RPMI8226 (cell line): ENCODE measurements at places on chromosomes 3 and 15.

GRCh38 chr15:66789029-66790025 lies 87.3 kb downstream of the SMAD6 start:
- peak; percentile 65 for DNase-seq

- DNase-seq, result peak; percentile 75
Observed at GRCh38 chr3:156668073-156668763, 6.2 kb upstream of the TIPARP start.

- DNase-seq, result no peak
Observed at GRCh38 chr3:111968319-111969054, 10.3 kb upstream of the ABHD10 start.

DNA sequence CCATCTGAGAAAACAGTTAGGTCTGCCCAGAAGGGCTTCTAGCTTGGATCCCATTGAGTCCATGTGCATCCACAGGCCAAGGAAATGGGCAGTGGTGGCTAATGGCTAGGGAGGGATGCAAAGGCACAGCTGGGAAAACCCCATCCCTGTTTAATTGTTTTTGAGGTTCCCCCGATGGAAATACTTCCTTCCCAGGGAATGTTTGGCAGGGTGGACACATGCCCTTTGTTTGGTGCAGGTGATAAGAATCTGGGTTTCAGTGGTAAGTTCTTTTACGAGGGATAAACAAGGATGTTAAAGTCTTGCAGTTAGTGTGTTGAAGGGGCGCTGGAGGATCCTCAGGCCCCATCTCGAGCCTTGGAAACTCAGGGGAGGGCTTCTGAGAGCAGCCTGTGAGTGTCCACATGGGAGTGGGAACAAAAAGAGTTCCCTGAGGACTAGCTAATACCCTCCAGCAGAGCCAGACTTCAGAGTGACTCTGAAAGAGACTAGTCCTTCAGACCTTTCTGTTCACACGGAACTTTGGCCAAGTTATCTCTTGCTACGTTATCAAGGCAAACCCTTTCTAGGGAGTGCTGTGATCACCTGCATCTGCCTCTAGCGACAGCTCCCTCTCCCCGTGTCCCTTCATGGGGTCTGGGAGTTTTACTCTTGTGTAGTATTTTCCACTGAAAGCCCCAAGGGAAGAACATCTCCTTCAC lies 17.4 kb downstream of the PTPRG start:
- DNase-seq, result no peak

- DNase-seq, result no peak
Observed at GRCh38 chr3:36011791-36012190, 368.5 kb upstream of the STAC start.

DNA sequence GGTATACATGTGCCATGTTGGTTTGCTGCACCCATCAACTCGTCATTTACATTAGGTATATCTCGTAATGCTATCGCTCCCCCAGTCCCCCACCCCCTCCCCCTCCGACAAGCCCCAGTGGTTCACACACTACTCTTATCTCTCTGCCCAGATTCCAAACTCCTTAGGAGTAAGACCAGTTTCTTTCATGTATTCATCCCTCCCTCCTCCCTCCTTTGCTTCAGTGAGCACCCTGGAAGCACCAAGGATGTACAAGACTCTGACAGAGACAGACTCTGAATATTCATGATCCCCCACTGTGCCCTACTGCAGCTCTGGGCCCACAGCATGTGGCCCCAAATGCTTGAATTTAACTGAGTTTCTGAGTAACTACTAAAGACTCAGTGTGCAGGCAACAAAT lies 113.8 kb upstream of the RAD18 start:
- no peak for DNase-seq

- DNase-seq, result no peak
Observed at GRCh38 chr3:128521715-128522114, 28.7 kb upstream of the GATA2 start.

DNA sequence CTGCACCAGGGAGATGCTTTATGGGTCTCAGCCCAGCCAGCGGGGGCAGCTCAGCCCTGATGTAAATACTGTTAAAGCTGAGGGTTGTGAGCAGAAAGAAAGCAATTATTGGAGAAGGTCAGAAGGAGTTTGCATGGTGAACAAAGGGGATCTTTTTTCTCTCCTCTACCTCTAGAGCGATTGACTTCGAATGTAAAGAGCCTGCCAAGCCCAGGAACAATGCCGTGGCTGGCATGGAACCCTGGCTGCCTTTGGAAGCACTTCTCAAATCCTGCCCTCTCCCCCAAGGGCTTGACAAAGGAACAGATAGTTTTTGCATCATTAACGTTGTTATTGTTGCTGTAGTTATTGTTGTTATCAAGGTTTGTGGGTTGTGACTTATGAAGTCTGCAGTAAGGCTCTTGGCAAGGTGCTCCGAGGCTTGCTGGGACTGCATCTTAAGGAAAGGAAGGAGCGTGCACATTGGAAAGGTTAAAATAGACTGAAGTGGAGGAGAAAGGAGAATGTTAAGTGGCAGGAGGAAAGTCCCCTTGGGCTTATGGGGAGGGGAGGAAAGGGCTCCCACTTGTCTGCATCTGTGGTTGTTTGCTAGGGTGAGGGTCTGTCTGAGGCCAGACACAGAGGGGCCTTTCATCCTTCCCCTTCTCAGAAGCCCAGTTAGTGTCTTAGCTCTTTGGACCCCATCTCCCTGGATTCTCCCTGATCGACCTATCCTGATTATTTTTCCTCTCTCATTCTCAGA lies 16.7 kb downstream of the PDIA5 start:
- DNase-seq, result no peak

- no peak for DNase-seq
Observed at GRCh38 chr15:74445816-74446763, 12.3 kb upstream of the SEMA7A start.

DNA sequence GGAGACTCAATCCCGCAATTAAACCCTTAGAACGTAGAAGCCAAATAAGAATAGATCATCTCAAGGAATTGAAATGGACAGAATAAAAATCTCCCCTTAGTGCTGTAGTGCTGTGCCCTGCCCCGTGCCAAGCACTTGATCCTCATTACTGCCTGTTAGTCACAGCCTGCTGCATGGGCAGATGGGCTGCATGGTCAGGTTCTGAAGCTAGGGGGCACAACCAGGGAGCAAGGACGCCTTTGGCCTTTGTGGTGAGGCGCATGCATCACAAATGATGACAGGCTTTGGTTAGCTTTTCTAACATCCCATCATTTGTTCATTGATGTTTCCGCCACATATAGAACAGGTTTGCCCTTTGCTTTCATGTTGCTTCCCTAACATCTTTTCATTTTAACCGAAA lies 336.3 kb upstream of the ADAMTS9 start:
- DNase-seq, result no peak

GRCh38 chr3:178562947-178563232 lies 26.7 kb downstream of the KCNMB2 start:
- no peak for DNase-seq

DNA sequence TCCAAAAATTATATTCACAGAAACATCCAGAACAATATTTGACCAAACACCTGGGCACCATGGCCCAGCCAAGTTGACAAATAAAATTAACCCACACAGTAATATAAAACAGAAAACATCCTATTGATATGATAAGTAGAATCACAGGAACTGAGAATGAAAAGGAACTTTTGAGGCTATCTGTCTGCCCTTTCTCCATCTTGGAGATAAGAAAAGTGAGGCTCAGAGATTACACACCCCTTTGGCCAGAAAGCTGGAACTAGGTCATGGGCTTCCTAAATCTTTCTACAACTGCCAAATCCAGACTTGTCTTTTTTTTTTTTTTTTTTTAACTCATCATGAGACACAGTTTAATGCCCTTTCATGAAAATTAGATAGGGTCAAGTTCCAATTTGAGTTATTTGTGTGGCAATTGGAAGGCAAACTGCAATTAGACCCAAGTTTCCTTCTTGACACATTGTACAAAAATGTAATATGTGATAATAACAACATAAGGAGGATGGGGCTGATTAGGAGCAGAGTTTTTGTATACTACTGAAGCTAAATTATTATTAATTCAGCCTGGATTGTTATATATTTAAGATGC lies 137.2 kb downstream of the RPL22L1 start:
- no peak for DNase-seq

DNA sequence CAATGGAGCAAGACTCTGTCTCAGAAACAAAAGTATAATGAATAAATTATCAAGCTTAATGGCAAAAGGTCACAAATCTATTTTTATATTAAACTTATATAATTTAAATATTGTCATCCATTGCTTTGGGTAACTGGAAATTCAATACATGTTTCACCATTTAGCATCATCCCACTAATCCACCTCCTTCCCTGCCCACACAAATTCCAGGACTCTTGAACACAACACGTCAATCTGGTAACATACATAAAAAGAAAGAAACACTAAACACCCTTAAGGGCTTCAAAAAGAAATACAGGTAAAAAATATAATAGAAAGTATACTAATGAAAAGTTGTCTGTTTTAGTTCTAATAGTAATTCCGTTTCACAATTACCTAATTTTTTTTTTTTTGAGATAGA lies 149.4 kb downstream of the STAG1 start:
- DNase-seq, result no peak

GRCh38 chr3:171950373-171950772 lies 89.0 kb upstream of the FNDC3B start:
- DNase-seq, result no peak

DNA sequence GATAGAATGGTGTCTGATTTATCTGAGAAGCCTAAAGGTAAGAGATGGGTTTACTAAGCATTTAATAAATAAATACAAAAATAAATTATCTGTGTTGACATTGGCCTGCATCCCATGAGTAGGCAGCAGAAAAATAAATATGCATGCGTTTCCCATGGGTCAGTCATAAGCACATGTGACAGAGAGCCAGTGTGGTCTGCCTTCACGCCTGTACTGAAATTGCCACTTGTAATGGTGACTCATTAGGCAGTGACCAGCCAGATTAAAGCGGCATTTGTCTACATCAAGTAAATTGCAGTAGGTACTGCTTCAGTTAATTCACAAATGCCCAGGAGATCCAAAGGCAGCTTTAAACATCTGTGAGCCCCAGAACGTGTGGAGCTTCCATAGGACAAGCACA lies 399.6 kb downstream of the NAALADL2 start:
- DNase-seq, result no peak

DNA sequence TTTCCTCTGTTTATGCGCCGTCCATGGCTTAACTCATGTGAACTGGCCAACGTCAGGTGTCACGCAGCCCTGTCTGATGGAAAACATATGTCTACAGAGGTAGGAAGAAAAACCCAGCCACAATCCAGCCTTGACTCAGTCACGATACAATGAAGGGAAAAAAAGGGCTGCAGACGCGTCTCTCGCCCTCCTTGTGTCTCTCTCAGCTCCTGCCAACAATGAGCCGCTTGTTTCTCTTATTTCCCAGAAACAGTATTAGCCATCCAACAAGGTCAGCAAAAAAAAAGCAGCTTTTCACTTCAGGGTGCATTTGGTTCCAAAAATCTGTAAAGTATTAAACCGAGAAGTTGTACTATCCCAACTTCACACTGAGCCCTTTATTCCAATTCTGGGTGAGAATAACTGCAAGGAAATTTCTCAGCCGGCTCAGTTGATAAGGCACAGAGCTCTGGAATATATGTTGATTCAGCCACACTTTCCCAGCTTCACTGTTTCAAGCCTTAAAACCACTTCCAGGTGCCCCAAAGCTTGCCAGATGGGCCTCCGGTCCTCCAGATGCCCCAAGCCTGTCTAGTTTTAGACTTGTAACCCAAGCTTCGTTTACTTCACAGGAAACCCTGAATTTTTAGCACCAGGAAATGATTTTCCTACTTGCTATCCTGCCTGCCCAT lies 79.4 kb downstream of the TM4SF4 start:
- DNase-seq, result peak; percentile 43

- DNase-seq, result no peak
Observed at GRCh38 chr3:64921281-64922065, 233.7 kb upstream of the ADAMTS9 start.

- peak; percentile 90 for DNase-seq
Observed at GRCh38 chr3:10396083-10396482, 75.2 kb upstream of the SEC13 start.

GRCh38 chr15:50353975-50354837 lies 792 bp downstream of the GABPB1 start:
- peak; percentile 85 for DNase-seq

DNA sequence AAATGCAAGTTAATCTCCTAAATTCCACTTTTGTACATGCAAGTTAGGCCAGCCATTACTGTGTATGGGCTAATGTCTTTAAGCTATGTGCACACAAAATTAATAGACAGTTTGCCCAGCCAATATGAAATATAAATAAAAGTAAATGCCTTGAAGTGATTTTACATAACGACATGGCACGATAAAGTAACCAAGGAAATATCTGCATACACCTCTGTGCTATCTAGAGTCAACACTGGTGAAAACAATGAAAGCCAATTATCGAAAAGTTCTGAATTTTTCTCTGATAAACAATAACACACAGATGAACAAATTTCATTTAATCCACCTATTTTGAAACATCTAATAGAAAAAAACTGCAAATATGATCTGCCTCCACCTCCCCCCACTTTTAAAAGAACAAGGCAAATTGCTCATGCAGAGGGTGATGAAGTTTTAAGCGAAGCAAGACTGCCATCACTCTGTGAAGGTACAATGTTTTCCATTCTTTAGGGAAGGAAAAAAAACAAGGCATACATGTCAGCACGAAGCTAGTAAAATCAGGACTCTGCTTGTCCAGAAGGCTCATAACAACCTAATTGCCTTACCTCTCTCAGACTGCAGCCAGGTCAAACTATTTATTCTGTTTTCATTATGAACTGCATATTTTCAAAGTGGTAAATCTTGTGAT lies 317.7 kb downstream of the MECOM start:
- no peak for DNase-seq

- no peak for DNase-seq
Observed at GRCh38 chr3:24086206-24086605, 141.1 kb downstream of the NR1D2 start.

DNA sequence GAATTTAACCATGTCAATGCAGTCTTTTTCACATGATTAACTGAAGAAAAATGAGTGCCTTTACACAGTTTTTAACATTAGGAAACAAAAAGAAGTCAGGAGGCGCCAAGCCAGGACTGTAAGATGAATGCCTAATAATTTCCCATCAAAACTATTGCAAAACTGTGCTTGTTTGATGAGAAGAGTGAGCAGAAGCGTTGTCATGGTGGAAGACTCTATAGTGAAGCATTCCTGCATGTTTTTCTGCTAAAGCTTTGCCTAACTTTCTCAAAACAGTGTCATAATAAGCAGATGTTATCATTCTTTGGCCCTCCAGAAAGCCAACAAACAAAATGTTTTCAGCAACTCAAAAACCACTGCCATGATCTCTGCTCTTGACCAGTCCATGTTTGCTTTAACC lies 156.8 kb upstream of the CDIN1 start:
- no peak for DNase-seq

DNA sequence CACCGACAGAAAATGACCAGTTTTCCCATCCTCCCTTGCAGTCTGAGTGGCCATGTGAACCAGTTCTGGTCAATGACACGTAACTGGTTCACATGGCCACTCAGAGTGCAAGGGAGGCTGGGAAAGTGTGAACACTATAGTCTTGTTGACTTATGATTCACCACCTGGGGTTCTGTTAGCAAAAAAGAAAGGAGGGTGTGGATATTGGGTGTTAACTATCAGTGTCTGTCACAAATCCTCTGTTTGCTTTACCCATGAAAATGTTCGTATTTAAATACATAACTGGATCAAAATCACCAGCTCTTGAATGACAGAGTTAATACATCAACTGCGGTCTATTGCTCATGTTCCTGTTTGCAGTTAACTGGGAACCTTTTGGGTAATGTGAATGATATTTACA lies 92.3 kb downstream of the ADAMTSL3 start:
- no peak for DNase-seq

GRCh38 chr3:158732856-158733200 lies 571 bp upstream of the RARRES1 start:
- DNase-seq, result no peak

- DNase-seq, result no peak
Observed at GRCh38 chr15:32904448-32904847, 186.6 kb downstream of the GREM1 start.

GRCh38 chr15:31236184-31237042 lies 90.2 kb upstream of the KLF13 start:
- DNase-seq, result peak; percentile 53
